ENCODE measurements at places on chromosomes 11 and 22.

GRCh38 chr11:70887542-70887827, 364.9 kb downstream of the SHANK2 start:
- DNase-seq: no peak

GRCh38 chr11:117332843-117333242, 5.2 kb downstream of the CEP164 start:
- no peak for DNase-seq

- no peak for DNase-seq
These were observed 2.9 kb upstream of the TUBGCP6 start for GRCh38 chr22:50247748-50248147.

DNA sequence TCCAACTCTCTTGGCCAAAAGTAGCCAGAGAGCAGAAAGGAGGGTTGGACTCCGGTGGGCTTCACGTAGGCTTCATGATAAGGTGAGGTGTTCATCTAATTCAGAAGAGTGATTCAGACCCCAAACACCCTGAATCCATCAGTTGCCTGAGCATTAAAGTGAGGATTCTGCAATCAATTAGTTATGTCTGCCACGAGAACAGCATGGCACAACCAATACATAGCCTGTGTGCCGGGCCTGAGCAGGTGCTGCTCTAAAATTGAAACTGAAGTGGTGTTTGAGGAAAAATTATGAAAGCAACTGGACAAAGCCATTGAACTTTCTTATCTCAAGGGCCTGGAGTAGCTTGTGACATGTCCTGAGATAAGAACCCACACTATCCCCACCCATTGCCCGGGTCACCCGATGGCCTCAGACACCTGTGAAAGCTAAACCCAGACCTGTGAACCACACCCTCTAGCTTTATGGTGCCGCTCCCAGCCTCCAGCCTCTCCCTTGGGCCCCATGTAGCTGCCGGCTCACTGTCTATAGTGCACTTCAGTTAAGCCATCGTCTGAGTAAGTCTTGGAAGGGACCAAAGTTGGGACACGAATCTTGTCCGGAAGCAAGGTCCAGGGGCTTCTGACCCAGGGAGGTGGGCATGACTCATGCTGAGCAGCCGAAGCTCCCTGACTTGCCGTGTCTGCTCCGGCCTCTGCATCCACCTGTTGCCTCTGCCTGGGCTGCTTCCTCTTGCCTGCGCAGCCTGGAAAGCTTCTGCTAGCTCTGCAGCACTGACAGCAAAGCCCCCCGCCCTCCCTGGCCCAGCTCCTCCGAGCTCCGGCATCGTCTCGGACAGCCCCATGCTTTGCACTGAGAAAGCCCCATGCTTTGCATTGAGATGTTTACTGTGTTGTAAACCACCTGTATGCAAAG, 5.7 kb upstream of the MYEOV start:
- DNase-seq: no peak

DNA sequence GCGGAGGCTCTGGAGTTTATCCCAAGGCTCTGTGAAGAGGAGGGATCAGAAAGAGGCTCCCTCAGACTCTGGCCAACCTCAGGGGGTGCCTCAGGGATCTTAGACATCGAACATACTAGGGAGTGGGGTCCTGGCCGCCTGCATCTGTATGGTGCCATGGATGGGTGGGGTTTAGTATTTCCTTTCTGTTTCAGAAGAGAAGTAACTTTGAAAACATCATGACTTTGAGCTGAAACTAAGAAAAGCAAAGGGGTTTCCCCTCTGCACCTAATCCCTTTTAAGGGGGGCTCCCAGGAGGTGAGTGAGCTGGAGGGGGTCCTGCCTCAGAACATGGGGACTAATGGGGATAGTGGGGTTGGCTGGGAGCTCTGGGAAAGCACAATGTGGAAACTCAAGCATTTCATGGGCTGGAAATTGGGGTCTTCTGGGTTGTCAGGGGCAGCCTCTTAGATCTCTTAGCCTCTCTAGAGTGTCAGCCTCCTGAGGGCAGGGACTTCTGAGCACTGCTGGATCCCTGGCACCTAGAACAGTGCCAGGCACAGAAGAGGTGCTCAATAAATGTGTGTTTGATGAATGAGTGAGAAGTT, 11.8 kb upstream of the SSTR3 start:
- no peak for DNase-seq

DNA sequence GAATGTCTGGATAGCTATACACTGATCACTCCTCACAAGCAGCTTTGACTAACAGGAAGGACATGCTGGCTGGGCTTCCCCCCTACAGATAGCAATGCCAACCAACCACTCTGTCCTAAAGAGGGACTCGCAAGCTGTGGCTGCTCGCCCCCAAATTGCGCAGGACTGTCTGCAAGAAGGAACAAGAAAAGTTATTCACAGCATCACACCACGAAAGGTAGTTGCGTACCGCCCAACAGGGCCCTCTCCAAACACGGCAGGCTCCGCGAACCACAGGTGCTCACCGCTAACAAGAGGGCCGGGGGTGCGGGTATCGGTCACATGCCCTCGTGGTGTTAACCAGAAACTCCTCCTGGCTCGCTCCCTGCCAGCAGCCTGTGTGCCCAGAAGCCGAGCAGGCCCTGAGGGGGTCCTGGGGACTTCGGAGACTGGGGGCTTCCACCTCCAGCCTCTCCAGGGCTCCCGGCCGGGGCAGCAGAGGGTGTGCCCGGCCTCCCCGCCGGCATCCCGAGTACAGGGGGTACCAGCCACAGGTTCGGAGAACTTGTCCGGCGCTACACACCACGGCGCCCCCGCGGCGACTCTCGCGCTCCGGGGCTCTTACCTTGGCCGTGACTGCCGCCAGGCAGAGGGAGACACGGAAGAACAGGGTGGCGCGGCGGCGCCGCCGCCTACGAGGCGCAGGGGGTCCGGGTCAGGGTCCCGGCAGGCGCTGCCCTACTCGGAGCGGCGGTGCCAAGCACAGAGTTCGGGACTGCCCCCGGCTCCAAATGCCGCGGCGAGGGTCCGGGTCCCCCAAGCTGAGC, 682 bp downstream of the LARGE1 start:
- DNase-seq: peak; percentile 65

DNA sequence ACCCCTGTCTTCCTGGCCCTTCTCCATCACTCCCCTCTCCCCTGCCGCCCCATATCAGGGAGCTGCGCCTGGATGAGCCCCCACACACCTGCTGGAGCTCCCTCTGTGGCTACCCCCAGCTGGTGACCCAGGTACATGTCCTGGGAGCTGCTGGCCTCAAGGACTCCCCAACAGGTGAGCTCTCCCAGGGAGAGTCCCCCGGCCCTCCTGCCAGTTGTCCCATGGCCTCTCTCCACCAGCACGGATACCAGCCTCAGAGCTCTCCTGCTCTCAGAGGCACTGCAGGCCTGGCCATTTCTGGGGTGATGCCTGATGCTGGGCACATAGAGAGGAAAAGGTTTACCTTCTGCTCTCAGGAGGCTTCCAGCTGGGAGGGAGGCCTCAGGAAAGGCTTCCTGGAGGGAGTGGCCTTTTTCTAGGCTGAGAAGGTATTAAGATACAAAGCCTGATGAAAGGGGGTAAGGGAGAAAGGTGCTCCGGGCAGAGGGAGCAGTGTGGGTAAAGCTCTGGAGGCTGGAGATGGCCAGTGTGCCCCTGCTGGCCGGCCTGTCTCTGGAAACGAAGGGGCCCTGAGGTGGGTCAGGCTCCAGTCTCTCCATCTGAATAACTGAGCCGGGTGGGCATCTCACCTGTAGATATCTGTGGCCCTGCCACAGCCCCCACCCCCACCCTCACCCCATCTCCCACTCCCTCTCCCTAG, 6.0 kb upstream of the MYO7A start:
- no peak for DNase-seq

GRCh38 chr11:110564676-110565356, 135.1 kb downstream of the FDX1 start:
- no peak for DNase-seq

GRCh38 chr11:44300844-44301563, 8.9 kb downstream of the ALX4 start:
- no peak for DNase-seq

GRCh38 chr11:8296038-8296649, 32.5 kb upstream of the LMO1 start:
- DNase-seq: no peak

GRCh38 chr11:86802601-86803051, 2.3 kb downstream of the PRSS23 start:
- DNase-seq: no peak

GRCh38 chr11:19766810-19767209, 54.2 kb downstream of the NAV2 start:
- no peak for DNase-seq

DNA sequence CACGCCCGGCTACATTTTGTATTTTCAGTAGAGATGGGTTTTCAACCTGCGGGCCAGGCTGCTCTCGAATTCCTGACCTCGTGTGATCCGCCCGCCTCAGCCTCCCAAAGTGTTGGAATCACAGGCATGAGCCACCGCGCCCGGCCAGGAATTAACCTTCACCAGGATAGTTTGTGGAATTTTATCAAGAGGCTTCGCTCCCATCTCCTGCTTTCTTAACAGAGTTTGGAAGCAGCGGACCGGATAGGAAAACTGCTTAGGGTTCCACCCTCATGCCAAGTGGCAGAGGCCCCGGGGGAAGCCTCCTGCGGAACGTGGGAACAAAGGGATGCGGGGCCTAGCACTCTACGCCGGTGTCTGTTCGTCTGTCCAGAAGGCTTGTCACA, 229.9 kb downstream of the ST3GAL4 start:
- no peak for DNase-seq

GRCh38 chr11:45538939-45539338, 126.5 kb downstream of the CHST1 start:
- DNase-seq: no peak

DNA sequence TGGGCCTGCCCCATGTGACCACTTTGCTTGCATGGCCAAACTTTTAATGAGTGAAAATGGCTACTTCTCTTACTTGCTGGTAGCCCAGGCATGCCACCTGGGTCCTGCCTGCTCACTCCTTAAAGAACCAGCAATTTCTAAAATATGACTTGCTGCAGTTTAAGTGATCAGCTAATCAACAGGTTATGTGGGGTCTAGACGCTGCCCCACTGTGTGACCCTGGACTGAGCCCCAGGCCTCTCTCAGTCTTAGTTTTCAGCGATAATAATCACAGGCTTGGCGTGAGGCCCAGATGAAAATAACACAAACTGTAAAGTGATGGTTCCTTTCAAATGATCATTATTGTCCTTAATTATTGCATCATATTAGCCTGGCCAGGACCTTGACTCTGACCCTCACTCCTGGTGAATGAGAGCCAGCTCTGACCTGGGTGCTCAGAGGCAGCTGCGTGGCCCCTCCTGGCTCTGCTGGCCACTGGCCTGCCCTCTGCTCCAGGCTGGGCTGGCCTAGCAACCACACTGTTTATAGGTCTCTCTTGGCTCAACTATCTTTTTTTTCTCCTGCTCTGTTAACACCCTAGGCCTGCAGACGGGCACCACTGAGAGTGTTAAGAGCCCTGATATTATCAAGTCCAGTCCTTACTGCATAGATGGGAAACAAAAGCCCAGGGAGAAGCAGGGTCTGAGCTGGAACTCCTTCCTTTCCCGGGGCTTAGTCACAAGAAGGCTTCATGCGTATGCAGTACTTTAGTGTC, 89.7 kb downstream of the RRM1 start:
- DNase-seq: no peak

GRCh38 chr22:22235558-22235957, 9.0 kb upstream of the VPREB1 start:
- peak; percentile 44 for DNase-seq

GRCh38 chr11:17702876-17703275, 16.5 kb upstream of the MYOD1 start:
- no peak for DNase-seq

DNA sequence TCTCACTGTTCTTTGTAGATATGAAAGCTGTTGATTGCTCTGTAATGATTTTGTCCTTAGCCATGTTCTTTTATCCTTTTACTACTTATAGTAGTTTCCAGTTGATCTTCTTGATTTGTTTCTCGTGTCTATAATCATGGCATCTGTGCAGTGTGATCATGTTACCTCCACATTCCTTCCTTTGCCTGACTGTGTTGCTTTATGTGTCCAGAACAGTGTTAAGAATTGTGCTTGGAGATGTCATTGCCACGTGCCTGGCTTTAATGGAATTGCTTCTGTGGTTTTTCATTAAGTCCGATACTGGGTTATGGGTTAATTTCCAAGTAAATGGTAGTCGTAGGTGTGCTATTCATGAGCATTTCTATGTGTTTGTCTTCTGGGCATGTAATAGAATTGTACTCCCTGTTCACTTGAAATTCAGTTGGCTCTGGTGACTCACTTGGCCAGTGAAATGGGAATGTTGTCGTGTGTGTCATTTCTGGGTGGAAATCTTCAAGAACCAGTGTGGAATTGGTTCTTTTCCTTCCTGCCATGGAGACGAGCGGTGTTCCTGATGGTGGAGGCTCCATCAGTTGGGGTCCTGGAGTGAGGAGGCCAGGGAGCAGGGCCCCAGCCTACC, 6.8 kb downstream of the GTSE1 start:
- DNase-seq: no peak

DNA sequence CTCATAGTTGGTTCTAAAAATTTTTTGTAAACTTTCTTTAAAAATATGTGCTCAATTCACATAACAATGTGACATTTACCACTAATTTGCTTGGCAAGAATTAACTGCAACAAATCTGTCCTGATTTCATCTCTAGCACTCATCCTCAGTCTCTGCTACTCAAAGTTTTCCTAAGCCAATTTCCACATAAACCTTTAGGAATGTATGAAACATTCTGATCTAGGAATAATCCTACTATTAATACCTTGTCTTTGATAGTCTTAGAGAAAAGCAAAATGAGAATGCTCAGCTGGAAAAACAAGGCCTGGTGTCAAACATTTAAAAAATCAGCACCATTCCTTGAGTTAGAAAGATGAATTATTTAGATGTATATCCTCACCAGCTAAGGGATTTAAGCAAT, 114.3 kb downstream of the CD44 start:
- no peak for DNase-seq

DNA sequence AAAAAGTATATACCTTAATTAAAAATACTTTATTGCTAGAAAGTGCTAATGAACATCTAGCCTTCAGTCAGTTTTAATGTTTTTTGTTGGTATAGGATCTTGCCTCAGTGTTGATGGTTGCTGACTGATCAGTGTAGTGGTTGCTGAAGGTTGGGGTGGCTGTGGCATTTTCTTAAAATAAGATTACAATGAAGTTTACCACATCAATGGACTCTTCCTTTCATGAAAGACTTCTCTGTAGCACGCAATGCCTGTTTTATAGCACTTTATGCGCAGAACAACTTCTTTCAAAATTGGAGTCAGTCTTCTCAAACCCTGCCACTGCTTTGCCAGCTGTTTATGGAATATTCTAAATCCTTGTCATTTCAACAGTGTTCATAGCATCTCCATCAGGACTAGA, 50.6 kb downstream of the LDLRAD3 start:
- DNase-seq: no peak
